ENCODE measurements at places on chromosomes 16 and 17. TPM values are rescaled to one million over a fixed set of nuclear protein-coding genes. Genes with fewer than 3 reads are reported as not detected.

DNA sequence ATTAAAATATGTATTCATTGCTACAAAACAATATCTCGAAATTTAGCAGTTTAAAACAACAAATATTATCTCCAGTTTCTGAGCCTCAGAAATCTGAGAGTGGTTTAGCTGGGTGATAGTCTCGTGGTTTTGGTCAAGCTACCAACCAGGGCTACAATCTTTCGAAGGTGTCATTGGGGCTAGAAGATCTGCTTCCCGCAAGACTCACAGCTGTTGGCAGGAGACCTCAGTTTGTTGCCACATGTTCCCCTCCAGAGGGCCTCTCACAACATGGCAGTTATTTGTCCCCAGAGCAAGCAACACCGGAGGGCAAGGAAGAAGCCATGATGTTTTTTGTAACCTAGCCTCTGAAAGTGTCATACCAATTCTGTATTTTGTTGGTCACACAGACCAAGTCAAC, 12.0 kb upstream of the BCAS3 start:
- DNase-seq, result no peak

DNA sequence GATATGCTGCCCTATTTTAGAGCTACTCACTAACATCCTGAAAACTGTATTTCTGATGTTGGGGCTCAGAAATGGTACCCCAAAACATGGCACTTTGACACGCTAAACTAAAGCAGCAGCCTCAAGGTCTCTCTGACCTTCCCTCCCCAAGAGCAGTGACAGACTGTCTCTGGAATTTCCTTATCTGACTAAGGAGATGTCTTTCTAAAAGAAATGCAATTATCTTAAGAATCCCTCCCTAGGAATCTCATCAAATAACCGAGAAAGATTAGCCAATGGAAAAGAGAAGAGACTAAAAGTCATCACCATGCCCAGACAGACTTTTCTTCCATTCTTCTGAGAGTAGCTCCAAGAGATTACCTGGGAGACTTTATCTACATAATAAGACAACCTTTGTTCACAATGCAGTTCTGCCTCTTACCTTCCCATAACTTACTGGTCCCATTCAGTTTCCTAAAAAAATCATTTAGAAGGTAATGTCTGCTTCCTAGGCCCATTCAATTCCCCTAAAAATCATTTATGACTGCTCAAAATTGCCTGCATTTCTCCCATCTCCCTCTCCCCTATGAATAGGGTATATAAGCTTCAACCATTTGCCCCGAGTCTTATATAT, 123.9 kb downstream of the CPPED1 start:
- no peak for DNase-seq

GRCh38 chr17:8503368-8503767, 67.7 kb downstream of the NDEL1 start:
- peak; percentile 83 for DNase-seq

DNA sequence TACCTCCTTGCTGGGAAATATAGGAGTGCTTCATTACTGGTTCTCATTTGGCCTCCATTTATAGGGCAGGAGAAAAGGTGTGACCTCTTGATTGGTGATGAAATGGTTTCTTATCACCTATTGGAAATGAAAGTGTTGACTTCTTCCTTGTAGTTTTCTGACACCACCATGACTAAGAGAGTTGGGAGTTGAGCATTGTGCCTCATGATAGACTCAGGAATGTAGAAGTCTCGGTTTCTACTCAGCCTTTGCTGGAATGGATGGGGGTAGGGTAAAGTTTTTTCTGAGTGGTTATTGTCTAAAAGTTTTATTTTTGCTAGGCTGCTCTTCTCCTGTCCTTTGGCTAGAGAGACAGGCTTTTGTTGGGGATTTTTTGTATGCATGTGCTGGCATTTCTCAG, 117.4 kb downstream of the PHKB start:
- DNase-seq, result no peak

- DNase-seq, result no peak
These were observed 13.7 kb downstream of the DYNLL2 start for GRCh38 chr17:58096892-58097291.

DNA sequence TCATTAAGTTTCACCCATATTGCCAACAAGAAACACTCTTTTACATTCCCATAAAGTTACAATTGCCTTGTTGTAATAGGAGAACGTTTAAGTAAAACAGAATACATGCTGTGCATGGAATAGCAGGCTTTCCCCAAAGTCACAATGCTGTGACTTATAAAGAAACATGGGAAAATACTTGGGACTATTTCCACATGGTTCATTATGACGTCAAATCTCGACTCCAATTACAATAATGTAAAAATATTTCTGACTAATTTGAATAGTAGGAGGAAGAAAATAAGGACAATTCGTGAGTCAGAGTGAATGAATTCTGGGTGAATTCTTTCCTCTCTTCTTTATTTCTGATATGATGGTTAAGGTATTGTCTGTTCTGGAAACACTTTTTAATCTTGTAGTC, 52.8 kb downstream of the CDH11 start:
- DNase-seq, result no peak

- no peak for DNase-seq
These were observed 27.4 kb upstream of the LYRM9 start for GRCh38 chr17:27920569-27920968.

DNA sequence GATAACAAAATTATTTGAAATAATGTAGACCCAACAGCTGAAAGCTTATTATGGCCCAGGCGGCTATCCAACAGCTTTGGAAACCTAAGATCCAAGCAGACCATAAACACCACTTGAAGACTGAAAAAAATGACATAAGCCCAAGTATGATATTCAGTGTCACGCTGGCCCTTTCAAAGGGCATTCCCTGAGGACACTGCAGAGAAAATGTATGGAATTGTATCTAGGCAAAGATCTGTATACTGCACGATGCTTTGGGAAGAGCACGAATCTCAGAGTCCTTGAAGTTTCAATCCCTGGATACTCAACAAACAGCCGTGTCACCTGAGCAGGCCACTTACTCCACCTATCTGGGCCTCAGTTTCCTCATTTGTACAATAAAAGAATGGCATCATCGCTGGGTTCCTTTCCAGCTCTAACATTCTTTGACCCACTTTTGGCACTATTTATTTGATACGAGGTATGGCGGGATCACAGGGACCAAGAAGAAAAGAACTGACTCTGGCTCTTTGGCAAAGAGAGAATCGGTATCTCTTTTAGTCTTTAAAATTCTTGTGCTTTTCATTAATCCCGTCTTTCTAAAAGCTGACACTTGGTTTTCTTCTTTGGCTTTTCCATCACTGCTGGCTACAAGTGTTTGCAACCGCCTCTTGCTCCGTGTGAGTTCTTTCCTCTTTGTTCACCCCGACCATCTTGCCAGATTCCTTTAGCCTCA, 1.2 kb downstream of the STAT5B start:
- peak; percentile 45 for DNase-seq

DNA sequence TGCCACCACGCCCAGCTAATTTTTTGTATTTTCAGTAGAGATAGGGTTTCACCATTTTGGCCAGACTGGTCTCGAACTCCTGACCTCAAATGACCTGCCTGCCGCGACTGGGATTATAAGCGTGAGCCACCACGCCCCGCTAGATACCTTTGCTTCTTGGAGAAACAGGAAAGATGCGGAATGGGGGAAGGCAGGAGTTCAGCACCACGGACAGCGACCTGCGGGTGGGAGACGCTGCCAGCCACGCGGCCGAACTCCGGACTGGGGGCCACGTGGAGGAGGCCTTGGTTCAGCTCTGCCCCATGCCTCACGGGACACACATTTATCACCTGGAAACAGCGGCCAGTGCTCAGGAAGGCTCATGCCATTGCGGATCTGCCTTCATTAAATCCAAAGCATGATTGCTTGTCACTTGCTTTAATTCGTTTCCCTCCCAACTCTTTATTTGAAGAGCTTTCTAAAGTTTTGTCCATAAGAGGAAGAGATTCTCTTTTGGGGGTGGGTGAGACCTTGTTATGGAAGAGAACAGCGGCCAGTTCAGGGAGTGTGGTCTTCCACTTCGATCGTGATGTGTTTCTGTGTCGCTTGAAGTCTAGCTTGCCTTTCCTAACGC, 219.9 kb downstream of the ENGASE start:
- peak; percentile 75 for DNase-seq

DNA sequence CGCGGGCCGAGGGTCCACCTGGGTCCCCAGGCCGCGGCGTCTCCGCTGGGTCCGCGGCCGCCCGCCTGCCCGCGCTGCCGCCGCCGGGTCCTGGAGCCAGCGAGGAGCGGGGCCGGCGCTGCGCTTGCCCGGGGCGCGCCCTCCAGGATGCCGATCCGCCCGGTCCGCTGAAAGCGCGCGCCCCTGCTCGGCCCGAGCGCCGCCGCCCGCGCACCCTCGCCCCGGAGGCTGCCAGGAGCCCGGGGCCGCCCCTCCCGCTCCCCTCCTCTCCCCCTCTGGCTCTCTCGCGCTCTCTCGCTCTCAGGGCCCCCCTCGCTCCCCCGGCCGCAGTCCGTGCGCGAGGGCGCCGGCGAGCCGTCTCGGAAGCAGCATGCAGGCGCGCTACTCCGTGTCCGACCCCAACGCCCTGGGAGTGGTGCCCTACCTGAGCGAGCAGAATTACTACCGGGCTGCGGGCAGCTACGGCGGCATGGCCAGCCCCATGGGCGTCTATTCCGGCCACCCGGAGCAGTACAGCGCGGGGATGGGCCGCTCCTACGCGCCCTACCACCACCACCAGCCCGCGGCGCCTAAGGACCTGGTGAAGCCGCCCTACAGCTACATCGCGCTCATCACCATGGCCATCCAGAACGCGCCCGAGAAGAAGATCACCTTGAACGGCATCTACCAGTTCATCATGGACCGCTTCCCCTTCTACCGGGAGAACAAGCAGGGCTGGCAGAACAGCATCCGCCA, 504 bp downstream of the FOXC2 start:
- no peak for DNase-seq

DNA sequence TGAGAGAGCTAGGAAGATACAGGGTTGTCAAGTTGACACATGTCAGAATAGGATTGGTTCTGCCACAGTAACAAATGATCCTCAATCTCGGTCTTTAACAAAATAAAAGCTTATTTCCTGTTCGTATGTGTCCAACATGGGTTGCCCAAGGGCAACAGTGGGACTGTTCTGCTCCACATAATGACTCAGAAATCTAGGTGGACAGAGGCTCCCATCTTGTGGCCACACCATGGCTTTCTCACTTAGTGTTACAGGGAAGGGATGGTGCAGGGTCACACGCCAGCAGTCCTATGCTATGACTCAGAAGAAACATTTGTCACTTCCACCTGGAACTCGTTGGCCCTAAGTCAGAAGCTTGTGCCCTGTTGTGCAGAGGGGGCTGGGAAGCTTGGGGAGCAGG, 364.9 kb downstream of the SNX29 start:
- DNase-seq, result no peak

DNA sequence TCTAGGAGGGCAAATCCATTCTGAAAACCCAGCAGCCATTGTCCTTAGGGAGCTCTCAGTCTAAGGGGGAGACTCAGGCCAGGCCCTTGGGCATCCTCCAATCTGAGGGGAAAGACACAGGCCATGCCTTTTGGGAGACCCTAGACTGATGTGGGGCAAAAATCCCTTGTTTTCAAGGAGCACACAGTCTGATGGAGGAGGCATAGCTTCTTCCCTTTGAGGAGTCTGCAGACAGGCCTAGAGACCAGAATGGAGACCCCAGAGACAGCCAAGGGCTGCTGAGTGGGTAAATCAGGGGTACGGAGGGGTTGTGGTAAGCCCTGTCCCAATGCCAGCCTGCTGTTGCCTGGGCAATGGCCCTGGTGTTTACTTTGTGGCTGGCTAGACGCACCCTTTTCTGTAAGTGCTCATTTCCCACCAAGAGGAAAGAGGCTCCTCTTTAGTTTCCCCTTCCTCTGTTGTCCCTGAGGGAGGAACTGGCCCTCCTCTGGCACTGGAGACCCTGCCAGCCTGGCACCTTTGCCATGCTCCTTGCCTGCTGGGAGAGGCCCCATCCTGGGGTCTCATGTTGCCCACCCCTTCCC, 19.3 kb downstream of the ARHGAP23 start:
- DNase-seq, result no peak

DNA sequence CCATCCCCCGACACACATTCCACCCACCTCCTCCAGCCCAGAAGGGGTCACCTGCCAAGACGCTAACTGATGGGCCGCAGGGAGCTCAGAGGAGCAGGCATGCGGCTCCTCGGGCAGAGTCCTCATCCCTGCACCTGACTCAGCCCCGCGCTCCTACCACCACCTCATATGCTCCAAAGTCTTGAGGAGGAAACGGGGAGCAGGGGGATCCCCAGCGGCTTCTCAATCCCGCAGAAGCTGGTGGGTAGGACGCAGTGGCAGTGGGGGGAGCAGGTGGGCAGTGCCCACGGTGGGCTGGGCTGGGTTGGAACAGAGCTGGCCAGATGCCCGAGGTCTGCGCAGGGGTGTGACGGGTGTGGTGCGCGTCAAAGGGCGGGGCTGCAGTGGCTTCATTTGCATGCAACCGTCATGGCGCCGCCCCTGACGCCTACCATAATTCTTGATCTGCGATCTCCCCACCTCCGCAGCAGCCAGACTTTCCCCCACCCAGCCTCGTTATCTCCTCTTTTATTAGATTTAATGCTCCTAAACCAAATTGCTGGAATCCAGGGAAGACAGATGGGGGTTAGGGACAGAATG, 39.0 kb upstream of the EMP2 start:
- no peak for DNase-seq

DNA sequence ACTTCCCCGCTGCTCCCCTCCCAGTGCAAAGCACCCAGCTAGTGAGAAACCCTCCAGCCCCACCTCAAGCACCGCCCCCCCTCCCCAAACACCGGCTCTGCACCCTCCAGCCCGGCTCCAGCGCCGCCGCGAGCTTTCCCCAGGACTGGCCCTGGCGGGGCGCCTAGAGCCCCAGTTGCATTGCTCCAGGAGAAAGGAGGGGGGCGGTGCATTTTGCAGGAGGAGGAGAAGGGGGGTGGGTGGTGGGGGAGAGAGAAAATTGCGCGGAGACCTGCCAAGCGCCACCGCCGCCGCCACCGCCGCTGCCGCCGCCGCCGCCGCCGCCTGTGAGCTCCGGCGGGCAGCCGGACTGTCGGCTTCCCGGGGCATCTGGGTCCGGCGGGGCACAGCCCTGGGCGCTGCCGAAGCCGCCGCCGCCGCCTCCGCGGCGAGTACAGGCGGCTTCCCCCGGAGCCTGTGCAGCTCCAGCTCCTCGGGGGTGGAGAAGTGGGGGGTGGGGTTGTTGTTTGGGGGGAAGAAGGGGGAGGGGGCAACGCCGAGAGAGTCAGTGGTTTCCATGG, 333 bp upstream of the NOG start:
- DNase-seq, result peak; percentile 42

SYT17 gene
- 6.0 TPM for polyA plus RNA-seq

HSF4 gene
- polyA plus RNA-seq, result 5.3 TPM

MSLN gene
- polyA plus RNA-seq, result 0.97 TPM

CDH11 gene
- 41.9 TPM for polyA plus RNA-seq

OR2C1 gene
- polyA plus RNA-seq, result not detected

SCNN1B gene
- not detected for polyA plus RNA-seq
